Activated CD8-positive, alpha-beta memory T cell treated with anti-CD3 and anti-CD28 coated beads for 4 hours (primary cell): ENCODE measurements at places on chromosomes 2 and 18.

DNA sequence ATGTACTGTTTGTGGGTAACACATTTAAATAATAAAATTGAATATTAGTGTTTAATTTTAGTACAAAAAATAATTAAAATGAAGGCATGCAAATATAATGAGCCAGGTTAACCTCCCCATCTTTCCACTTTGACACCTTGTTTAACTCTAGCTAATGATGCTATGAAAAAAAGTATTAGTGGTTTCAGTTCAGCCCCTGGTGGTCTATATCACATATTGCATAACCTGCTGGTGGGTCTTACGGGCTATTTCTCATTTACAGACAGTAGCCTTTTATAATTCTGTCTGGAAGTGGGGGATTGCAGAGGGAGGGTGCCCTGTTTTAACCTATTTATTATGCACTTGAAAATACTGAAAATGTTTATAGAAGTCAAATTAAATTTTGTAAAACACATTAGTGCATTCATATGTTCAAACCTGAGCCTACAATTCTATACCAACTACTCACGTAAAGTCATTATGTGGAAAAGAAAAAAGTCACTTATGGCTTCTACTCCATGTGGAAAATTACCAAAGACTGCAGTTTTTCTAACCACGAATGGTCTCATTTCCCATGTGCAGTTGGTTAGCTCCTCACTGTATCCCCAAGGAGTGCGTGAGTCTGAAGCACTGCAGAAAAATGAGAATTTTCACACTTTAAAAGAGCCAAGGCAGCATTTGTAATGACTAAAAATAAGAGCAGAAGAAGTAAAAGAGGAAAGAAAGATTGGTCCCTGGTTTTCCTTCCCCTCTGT is 381.0 kb downstream of the MTX2 start:
- DNase-seq: no peak

DNA sequence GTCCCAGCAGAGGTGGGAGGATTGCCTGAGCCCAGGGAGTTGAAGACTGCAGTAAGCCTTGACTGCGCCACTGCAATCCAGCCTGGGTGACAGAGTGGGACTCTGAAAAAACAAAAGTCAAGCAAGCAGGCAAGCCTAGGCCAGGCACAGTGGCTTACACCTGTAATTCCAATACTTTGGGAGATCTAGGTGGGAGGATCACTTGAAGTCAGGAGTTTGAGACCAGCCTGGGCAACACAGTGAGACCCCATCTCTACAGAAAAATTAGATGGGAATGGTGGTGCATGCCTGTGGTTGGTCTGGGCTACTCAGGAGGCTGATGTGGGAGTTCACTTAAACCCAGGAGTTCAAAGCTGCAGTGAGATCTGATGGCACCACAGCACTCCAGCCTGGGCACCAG is 28.6 kb downstream of the STARD7 start:
- DNase-seq: no peak

- no peak for DNase-seq
These were observed 18.7 kb downstream of the NBEAL1 start for GRCh38 chr2:203033395-203033794.

- DNase-seq: no peak
These were observed 279.8 kb downstream of the C1D start for GRCh38 chr2:67783026-67783425.

DNA sequence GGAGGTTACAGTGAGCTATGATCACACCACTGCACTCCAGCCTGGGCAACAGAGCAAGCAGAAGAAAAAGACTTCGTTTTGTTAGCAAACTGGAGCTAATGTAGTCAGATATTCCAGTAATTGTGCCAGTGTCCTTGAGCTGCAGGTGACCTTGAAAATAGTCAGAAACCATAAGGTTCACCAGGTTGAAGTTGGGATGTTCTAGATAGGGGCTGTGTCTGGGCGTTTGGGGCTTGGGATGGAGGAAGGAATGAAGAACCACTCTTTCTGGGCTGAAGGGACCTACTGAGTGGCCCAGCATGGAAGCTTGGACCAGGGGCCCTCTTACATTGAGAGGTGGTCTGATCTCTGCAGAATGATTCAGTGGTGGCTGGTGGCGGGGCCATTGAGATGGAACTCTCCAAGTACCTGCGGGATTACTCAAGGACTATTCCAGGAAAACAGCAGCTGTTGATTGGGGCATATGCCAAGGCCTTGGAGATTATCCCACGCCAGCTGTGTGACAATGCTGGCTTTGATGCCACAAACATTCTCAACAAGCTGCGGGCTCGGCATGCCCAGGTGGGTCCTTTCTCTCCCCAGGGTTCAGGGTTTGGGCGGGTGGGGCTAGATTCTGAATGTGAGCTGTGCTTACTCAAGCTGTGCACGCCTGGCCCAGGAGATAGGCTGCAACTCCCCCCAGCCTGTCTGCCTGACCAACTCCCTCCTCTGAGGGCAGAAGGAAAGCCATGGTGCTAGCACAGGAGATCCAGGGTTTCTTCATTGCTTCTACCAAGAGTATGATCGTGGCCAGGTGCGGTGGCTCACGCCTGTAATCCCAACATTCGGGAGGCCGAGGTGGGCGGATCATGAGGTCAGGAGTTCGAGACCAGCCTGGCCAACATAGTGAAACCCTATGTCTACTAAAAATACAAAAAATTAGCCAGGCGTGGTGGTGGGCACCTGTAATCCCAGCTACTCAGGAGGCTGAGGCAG is 17.1 kb downstream of the CCT7 start:
- no peak for DNase-seq

GRCh38 chr2:136517716-136518115 is 247.6 kb upstream of the THSD7B start:
- DNase-seq: no peak

DNA sequence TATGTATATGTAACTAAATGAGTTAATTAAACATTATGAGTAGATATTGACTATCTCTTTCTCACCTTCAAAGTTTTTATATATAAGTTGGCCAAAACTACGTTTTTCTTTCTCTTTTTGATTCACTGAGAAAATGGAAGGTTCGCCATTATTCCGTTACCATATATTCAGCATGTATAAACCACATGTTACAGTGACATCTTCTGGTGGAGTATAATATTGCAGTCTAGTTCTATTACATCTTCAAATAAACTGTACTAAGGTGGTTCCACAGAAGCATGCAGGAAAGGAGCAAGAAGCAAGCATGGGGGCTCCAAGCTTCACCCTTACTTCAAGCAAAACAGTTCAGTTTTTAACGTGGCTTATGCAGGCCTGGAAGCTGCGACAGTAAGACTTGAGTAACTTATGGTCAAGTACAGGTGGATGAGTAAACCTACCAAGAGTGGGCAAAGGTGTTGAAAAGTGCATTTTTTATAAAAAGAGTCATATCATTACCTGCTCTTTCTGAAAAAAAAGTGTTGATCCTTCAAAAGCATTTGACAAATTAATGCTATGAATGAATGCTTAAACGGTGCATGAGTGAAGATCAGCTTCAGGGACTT is 129.8 kb upstream of the RAB6C start:
- no peak for DNase-seq

DNA sequence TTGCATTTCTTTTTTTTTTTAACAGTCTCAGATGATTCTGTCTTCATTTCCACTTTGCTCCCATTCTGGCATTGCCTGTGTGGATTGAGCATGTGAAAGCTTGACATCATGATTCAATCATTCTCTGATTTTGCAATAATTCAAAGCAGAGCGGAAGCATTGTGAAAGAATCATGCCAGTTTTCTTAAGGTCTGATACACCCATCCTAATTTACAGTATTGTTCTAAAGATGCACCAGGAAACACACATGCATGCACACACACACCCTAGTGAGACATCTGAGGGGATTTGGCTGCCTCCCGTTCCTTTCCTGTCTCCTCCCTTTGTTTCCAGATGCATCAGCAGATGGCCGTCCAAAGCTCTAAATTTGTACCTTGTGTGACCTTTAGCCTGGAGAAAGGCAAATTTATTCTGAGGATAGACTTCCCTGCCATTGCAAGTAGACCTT is 97.3 kb downstream of the FMNL2 start:
- DNase-seq: no peak

- DNase-seq: no peak
These were observed 19.7 kb upstream of the ARHGAP25 start for GRCh38 chr2:68714866-68715265.

DNA sequence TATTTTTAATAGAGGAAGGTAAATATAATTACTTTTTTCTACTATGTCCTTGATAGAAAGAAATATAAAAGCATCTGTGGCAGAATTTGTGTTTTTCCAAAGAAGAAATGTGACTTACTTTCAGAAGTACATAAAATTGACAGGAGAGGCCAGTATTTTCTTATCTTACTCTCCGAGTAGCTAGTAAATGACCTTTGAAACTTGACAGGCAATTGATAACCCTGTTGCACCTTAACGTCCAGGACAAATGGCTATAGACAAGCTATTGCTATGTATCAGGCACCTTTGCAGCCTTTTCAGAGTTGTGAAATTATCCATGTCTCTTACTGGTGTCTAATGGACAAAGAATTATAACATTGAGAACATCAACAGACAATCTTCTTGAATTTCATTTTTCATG is 63.0 kb upstream of the TNFRSF11A start:
- DNase-seq: no peak

- no peak for DNase-seq
These were observed 167.4 kb downstream of the DPP10 start for GRCh38 chr2:114609801-114610200.

GRCh38 chr2:51028829-51029228 is 3.1 kb downstream of the NRXN1 start:
- no peak for DNase-seq

- peak; percentile 9 for DNase-seq
These were observed 598 bp downstream of the CCDC93 start for GRCh38 chr2:118013221-118013723.

DNA sequence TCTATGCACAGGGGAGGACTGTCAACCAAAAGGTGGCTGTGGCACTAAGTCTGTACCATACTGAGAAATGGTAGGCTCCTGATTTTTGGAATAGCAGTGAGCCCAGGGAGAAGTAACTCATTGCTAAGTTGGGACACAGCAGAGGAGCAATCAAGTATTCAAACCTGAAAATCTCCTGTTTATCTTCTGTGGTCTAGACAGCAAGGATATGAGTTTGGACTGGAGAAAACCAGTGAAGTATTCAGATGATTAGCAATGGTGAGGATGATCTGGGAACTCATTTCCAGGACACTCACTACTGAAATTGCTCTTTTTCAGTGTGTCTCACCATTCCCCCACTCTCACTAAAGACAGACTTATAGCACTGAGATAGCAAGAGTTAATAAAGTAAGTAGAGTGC is 112.0 kb downstream of the GULP1 start:
- no peak for DNase-seq

DNA sequence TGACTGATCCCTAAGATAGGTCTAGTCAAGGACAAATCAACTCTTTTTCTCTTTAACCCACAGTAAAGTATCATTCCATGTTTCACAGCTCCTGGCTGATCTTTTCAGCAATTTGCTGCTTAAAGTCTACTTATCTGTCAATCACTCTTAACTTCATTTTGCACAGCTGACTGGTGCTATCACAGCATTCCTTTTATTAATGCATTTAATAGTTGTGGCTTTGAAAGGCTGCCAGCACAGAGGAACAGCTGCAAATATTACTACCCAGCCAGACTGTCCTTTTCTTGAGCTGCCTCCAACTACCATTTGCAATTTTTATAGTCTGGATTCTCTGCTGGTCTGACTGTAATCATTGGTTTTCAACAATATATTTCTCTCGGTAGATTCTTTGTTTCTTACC is 303.5 kb downstream of the STK39 start:
- no peak for DNase-seq

DNA sequence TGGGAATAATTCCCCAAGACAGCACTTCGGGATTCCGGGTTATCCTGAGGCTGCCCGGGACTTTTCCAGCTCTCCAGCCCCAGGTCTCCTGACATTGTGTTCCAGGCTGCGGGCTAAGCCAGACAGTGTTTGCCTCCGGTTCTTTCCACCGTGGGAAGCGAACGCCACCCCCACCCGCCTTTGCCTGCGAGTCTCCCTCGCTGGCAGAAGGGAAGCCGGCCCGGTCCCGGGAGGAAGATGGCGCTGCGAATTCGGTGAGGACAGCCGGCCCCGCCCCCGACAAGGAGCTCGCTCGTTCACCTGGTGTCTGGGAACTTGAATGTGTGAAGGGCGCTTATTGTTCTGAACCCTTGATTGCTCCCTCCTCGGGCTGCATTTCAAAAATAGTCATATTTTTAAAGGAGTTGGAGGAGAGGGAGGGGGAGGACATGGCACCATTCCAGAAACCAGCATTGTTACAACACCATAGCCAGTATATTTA is 2.9 kb downstream of the LRATD1 start:
- DNase-seq: no peak

- no peak for DNase-seq
These were observed 1.5 kb upstream of the TTC39C start for GRCh38 chr18:24013051-24013450.

DNA sequence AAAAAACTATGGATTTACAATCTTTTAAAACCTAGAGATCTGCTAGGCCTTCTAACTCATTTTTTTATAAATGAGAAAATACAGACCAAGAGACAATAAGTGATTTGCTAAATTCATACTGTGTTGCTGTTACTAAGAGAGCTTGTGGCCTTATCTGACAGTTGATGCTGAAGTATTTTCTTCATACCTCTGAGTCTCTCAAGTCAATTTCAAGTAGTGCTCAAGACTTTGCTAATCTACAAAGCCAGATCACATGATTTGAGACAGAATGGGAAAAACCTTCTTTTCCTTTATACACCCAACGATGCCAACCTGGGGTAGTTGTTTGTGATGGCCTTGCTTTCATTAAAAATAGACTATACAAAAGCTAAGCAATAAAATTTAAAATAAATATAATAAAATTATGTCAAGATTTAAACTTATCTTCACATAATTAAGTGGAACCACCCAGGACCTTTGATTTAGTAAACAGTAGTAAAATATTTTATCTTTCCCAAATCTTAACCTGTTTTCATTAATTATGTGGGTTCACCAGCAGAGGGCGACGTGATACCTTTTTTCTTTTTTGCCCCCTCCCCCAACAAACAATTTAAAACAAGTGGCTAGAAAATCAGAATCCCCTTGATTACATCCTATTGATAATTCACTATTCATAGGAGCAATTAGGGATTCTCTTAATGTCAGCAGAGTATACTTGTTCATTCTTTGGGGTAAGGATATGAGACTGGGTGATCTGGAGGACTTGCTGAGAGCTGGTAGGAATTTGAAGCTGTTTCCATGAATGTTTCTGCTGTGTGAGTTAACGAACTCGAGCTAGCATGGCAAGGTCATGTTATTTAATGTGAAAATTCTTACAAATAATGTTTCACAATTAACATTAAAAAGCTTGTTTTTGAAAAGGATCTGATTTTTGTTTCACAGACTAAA is 49.6 kb upstream of the SLC5A7 start:
- DNase-seq: no peak

DNA sequence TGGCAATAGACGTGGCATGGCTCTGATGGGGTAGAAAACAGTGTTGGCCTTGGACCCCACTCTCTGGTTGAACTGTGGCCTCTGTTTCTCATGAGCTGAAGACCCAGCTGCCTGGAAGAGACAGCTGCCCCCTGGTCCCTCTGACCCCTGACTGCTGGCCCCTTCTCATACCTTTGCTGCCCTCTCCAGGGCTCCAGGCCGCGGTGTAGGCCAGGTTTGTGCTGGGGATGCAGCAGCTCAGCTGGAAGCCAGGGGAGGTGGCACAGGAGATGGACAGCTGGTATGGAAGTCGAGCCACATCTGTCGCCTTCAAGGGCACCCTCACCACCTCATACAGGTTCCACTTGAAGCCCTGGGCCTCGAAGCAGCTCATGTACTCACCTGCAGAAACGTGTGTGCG is 31.7 kb upstream of the SELENOI start:
- no peak for DNase-seq
